ENCODE measurements at places on chromosomes 7 and 10.

DNA sequence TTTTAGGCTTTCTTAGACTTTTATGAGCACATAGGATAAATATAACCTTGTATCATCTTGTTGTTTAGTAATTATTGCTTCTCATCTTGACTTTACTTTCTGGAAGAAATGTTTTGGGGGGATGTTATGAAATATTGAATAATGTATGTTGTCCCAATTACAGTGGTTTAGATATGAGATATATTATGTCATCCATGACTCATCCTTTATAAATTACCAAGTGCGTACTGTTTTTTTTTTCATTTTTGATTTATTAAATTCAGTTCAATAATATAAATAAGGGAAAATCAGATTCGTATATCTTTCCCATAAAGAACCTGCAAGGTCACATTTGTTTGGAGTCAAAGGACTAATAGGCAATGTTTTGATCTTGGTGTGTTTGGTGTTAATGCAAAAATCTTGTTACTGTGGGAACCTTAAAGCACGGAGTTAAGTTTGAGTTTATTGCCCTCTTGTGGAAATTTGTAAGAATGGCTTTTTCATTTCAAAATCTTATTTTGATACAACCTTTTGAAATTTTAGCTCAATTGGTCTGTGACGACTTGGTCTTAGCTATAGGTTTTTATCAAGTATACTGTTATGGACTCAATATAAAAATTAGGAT is 108.6 kb downstream of the SRI start:
- DNase-seq: peak; percentile 42

DNA sequence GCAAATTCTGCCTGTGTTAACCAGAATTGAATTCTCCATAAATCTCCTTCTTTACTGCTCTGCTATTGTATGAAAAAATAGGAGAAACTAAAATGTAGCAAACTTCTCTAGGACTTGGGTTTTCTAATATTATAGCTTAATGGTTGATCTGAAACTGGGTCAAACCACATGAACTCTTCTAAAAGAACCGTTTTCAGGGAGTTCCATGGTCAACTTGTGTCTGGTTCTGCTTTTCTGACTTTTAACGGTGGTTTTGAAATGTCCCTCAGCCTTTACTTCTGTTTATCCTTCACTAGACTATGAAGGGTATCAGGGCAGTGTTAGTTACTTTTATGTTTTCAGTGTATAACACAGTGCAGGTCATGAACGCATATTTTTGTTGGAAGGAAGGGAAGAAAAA is 242.2 kb downstream of the TSPAN12 start:
- no peak for DNase-seq

DNA sequence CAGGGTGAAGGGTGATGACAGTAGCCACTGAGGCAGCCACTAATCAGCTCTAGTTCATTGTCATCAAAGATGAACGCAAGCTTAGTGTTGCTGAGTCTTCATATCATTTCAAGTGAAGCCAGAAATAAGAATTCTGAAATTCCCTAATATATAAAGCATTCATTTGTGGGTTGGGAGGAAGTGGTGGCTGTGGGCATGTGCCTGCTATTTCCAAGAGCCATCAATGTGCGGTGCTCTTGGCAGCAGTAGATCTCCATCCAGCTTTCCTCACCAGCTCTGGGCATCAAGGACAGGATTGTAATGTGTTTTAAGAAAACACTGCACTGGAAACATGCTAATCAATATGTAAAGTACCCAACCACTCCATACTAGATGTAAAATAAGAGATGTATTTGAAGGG is 202.5 kb upstream of the AHR start:
- no peak for DNase-seq

GRCh38 chr10:29426420-29426819 is 137.6 kb downstream of the LYZL1 start:
- DNase-seq: no peak

- DNase-seq: no peak
Observed at GRCh38 chr10:71203716-71204115, 8.7 kb upstream of the UNC5B start.

All from CD4-positive, alpha-beta T cell treated with Interleukin-4 for 1 hour (primary cell).